ENCODE measurements at places on chromosomes 4 and X.

- DNase-seq = no peak
Measured at GRCh38 chrX:14554131-14554715, 24.9 kb downstream of the GLRA2 start.

DNA sequence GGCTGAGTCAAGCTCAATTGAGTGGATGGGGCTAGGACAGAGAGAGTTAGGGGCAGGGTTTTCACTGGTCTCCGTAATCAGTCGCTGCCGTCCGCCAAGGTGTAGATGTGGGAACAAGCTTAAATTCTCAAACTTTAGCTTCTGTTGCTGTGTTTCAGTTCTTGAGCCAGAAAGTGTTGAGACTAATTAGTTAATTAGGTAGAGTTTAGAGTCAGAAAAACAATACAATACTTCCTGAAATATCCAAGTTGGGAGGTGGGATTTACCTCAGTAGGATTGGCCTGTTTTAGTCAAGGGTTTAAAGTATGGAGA is 1.1 kb upstream of the UBE2D3 start:
- no peak for DNase-seq

DNA sequence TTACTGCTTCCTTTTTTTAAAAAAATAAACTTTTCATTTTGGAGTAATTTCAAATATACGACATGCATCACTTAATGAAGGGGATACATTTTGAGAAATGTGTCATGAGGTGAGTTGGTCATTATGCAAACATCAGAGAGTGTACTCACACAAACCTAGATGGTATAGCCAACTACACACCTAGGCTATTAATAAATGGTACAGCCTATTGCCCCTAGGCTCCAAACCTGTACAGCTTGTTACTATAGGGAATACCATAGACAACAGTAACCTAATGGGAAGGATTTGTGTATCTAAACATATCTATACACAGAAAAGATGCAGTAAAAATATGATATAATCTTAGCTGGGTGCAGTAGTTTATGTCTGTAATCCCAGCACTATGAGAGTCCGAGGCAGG is 29.1 kb downstream of the SETD7 start:
- DNase-seq = no peak

DNA sequence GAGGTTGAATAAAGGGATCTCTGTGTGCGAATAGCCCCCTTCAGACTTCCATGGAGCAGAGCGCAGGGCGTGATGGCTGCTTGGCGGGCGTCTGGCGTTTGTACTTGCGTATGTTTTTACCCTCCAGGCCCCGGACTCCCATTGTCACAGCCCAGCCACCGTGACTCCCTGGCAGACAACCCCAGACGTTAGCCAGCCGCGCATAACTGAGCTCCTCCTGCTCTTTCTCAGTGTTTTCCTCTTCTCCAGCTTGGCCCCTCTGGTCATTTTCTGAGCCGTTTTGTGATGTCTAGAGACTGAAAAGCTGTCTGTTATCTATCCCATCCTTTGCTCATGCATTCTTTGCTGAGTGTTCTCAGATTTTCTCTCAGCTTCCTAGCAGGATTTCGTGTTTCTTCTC is 54.3 kb downstream of the IGFBP7 start:
- no peak for DNase-seq
